Stomach (tissue), 19 donors: ENCODE measurements at places on chromosomes 1 and 21. TPM values are rescaled to one million over a fixed set of nuclear protein-coding genes. Genes with fewer than 3 reads are reported as not detected.
A peak's percentile ranks its signal among the peaks of the same experiment; 100 is the strongest.

Gene AKNAD1
- total RNA-seq = not detected

- DNase-seq = no peak
These were observed 12.9 kb upstream of the CHI3L1 start for GRCh38 chr1:203199481-203199815.

DNA sequence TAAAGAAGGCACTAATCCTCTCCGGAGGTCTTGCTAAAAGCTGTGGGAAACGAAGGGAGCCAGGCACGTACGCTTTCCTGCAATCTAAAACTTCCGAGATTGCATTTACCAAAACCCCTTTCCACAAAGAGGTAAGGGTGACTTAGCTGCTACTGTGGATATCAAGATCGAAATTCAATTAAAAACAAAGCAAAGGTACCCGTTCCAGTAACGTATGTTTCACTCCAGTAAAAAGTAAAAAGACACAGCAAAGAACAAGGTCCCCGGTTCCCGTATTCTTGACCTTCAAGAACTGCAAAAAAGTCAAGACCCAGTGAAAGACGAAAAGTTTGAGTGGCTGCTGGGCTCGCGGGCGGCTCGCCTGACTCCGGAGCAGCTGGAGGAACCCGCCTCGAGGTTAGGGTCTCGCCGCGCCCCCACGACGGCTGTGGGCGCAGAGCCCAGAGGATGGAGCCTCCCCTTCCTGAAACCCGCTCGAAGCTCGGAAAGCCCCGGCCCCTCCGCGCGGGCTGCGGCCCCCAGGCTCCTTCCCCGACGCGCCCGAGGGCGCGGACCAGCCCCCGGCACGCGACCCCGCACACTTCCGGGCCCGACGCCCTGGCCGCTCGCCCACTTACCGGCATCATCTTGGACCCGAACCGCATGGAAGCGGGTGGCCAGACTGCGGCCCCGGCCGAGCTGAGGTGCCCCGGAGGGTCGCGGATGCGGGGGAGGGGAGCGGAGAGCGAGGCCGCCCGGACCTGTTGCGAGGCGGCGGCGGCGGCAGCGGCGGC lies 524 bp downstream of the TP53BP2 start:
- DNase-seq = peak; percentile 50

Gene RIMKLA
- total RNA-seq = 12.7 TPM

DNA sequence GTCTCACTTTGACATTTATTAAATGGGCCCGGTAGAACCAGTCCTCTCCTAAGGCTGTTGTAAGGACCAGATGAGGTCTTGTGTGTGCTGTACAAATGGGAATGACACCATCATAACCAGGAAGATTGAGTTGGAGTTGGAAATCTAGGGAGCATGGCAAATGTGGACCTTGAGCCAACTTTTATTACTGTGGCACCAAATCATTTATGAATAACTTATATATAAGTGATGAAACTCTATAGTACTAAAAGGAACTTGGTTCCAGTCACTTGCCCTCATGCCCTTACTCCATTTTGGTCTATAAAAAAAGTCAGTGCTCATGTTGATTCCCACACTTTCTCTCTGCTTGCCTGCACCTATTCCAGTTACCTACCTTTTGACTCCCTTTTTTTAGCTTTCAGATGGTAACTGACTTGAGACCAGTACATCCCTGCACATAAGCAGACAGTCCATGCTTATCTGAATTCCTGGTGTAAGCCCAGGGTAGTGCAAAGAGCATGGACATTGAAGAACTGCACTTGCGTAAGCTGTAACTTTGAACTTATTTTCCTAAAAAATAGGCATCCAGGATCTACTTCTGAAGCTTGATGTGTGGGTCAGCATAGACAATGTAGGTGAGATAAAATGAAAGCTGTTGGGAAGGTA lies 210.6 kb downstream of the PBX1 start:
- no peak for DNase-seq

Gene FLG
- under 0.01 TPM for total RNA-seq

- DNase-seq = no peak
These were observed 11.7 kb downstream of the IGSF21 start for GRCh38 chr1:18119289-18119688.

DNA sequence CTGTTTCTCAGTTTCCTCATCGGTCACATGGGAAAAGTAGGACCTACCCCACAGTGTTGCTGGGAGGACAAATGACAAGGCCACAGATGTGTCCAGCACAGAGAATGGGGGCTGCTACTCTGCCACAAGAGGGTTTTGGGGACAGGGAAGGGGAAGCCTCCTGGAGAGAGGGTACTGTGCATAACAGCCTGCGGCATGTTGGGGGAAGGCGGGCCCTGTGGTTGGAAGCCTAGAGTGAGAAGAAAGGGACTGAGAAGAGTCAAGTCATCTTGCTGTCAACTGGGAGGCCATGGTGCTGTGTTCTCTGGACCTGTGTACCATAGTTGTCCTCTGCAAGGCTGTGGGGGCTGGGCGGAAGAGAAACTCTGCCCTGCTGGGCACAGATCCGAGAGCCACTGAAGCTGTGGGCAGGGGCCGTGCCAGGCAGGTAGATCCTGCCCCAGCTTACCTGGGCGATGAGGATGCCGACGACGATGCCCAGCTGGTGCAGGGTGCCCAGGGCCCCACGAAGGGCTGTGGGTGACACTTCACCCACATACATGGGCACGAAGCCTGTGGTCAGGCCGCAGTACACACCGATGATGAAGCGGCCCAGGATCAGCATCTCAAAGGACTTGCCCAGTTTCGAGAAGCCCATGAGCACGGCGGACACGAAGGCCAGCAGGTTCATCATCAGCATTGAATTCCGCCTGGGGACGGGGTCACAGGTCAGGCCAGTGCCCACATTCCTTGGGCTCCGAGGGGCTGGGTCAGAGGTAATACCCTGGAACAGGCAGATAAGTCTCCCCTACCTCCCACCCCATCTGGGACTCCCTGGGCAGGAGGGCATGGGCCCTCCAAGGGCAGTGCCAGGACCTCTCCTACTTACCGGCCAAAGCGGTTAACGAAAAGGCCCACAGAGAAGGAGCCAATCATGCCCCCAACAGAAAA lies 28.2 kb downstream of the SLC2A1 start:
- no peak for DNase-seq

Gene UBE2U
- not detected for total RNA-seq

GRCh38 chr1:244835276-244836134 lies at the start of gene COX20:
Gene COX20 (plus strand): TSS chr1:244835658. CDS start chr1:244835715, 57 bp downstream.
- no peak for DNase-seq

DNA sequence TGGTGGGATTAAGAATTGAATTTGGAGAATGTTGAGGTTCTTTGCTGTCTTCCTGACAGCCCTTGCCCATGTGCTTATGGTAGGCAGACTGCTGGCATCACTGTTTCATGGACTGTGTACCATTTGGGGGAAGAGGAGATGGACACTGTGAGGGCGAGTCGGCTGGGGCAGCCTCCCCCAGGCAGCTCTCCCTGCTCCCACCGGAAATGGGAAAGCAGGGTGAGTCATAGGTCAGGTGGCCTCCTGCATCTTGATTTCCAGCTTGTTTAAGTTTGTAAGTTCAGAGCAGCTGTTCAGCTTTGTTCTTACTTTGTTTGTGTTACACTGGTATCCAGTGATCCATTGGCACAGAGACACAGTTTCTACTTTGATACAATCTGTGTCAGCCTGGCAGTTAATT lies 87.2 kb upstream of the CNIH3 start:
- no peak for DNase-seq

DNA sequence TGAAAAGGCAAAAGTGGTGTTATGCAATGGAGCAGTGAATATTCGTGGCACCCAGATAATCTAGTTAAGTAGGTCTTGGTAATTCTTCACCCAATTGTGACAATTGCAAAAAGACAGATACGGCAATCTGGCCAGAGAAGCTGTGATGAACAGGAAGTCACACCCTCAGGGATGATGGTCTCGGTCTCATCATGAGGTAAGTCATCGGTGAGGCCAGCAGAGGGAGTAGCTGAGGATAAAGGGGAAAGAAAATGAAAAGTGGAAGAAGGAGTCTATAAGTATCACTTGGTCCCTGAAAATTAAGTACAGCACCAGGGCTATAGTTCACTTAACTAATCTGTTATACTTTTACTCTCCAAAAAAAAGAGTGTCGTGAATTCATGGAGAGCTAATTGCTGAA lies 258.8 kb upstream of the NCAM2 start:
- DNase-seq = no peak

Gene C1orf146
- not detected for total RNA-seq

Gene GUK1
- total RNA-seq = 179 TPM

DNA sequence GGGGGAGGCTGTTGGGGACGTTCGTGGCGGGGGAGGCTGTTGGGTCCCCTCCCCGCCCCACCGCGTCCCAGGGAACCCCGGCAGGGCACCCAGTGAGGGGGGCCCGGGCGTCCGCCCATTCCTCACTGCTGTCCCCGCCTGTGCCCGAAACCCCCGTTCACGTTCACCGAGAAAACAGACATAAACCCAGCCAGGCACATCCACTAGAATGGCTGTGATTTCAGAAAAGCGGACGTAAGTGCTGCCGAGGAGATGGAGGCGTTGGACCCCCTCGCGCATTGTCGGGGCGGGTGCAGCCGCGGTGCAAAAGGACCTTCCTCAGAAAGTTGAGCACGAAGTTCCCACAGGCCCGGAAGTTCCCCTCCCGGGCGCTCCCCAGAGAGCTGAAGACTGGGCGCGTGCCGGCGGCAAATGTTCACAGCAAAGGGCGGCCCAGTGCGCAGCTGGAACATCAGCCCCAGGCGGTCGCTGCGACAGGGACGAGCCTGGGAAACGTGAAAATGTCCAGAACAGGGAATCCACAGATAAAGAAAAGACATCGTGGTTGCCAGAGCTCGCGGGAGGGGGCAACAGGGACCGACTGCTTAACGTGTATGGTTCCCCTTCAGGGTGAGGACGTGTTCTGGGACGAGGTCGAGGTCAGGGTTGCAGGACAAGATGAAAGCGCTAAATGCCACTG lies 18.5 kb upstream of the SAMD11 start:
- peak; percentile 83 for DNase-seq

GRCh38 chr1:42319871-42320484 lies 15.1 kb downstream of the FOXJ3 start:
- no peak for DNase-seq

Gene FAM72D
- total RNA-seq = 0.58 TPM

- no peak for DNase-seq
These were observed 26.7 kb downstream of the RNF223 start for GRCh38 chr1:1047407-1047806.

GRCh38 chr1:226662642-226663326 lies 76.3 kb downstream of the ITPKB start:
- peak; percentile 59 for DNase-seq

Gene BSND
- total RNA-seq = not detected

DNA sequence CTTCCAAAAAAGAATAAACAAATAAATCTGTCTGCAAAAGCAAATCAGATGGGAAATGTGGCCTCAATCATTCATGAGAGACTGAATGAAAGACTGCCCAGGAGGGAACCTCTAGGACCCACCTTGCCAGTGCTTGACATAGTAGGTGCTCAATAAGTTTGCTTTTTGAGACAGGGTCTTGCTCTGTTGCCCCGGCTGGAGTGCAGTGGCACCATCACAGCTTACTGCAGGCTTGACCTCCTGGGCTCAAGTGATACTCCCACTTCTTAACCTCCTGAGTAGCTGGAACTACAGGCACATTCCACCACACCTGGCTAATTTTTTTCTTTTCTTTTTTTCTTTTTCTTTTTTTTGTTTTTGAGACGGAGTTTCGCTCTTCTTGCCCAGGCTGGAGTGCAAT lies 40.3 kb upstream of the CCSAP start:
- no peak for DNase-seq

- DNase-seq = peak; percentile 46
These were observed 4.8 kb upstream of the LRRC8B start for GRCh38 chr1:89519779-89520358.

- DNase-seq = no peak
These were observed 7.5 kb upstream of the MAP3K21 start for GRCh38 chr1:233320023-233320422.

DNA sequence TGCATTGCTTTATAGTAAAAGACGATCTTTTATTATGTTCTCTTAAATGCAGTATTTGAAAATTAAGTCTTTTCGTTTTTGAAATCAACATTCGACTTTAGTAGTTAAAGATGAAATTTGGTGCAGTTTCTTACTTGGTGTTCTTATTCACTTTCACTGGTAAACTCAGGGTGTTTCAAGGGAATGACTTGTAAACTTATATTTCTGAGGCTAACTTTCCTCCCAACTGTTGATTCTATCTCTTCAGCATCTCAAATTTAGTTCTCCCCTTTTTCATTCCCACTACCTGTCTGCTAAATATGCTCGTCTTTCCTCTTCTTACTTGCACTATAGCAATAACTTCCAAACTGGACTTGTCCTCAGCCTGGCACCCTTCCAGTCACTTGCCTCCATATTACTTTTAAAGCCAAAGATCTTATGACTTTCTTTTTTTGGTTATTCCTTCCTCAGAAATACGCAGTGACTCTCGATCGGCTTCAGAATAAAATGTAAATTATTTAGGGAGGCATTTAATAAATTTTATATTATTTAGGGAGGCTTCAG lies 988 bp downstream of the SLC35A3 start:
- peak; percentile 48 for DNase-seq

DNA sequence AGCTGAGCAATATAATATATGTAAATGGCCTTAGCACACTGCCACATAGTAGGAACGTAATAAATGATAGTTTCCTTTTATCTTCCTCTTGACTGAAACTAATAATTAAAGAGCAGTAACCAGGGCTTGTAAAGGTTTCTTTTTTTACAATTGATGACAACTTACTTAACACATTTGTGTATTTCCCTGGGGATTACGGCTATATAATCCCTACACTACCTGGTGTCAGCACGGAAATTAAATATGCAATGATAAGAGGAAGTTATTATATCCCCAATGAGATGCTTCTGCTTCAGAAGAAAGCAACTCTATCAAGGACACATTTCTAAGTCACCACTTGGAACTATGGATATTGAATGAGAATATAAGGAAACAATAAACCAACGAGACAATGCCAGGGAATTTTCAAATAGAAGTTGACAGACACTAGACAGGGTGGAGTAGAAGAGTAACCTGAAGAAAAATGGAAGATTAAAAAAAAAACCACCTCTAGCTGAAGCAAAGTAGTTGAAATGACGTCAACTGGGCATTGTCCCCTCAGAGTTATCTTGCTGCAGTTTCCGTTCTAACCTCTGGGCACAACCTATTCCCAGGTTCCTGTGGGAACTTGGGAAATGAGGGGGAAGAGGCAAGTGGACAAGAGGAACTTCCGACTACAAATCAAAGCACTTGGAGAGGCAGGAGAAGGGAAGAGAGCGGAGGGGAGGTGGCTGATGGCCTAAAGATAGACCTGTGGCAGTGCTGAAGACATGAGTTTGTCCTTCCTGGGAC lies 66.5 kb downstream of the PLPP3 start:
- DNase-seq = no peak

Gene NBPF1
- total RNA-seq = 28.4 TPM

Gene TMEM82
- total RNA-seq = not detected
